ENCODE measurements at places on chromosomes 1 and 21.

GRCh38 chr1:30450818-30451233 lies 272.6 kb downstream of the MATN1 start:
- DNase-seq = no peak

DNA sequence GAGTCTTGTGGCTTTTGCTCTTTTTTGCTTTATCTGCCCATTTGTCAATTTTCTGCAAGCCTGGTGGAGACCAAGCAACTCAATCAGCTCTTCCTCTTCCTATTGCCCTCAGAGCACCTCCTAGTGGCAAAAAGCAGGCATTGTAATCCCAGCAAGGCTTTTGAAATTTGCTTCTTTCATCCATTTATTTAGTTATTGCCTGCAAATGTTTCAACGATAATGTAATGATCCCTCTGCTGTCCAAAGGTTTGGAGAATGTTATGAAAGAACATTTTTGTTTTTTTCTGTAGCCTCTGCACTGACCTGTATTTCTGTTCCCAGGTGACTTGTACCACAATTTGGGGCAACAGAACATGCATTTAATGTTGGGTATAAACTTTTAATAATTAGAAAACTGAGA lies 127.8 kb downstream of the GABPA start:
- DNase-seq = peak; percentile 52

GRCh38 chr1:232328486-232329102 lies 301.3 kb downstream of the SIPA1L2 start:
- no peak for DNase-seq

DNA sequence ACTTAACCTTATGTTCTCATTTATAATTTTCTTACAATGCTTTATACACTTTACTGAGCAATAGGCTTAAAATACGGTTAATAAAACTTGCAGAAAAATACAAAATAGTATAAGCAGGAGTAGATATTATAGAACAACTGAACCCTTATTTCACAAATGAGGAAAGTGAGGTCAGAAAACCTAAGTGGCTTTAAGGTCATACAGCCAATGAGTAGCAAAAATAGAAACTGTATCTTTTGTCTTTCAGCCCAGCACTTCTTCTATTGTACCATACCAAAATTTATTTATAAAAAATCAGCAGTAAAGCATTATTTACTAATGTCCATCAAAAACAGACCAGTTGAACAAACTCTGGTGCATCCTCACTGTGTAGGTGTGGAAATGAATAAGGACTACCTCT lies 11.6 kb downstream of the FBXO42 start:
- no peak for DNase-seq

DNA sequence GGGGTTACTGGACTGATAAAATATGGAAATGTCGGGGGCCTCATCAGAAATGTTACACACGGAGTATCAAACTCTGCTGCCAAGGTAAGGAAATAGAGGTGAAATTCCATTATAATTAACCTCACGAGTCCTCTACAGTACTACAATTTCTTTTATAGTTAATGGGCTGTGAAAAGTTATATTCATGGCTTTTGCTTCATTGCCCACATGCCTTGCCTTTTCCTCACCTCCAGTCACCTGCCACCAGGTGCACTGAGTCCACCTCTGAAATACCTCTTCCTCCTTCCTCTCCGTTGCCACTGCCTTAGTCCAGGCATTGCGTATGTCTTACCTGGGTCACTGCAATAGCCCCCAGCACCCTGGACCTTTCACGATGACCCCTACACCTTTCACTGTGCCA lies 186.9 kb downstream of the VPS13D start:
- DNase-seq = no peak

DNA sequence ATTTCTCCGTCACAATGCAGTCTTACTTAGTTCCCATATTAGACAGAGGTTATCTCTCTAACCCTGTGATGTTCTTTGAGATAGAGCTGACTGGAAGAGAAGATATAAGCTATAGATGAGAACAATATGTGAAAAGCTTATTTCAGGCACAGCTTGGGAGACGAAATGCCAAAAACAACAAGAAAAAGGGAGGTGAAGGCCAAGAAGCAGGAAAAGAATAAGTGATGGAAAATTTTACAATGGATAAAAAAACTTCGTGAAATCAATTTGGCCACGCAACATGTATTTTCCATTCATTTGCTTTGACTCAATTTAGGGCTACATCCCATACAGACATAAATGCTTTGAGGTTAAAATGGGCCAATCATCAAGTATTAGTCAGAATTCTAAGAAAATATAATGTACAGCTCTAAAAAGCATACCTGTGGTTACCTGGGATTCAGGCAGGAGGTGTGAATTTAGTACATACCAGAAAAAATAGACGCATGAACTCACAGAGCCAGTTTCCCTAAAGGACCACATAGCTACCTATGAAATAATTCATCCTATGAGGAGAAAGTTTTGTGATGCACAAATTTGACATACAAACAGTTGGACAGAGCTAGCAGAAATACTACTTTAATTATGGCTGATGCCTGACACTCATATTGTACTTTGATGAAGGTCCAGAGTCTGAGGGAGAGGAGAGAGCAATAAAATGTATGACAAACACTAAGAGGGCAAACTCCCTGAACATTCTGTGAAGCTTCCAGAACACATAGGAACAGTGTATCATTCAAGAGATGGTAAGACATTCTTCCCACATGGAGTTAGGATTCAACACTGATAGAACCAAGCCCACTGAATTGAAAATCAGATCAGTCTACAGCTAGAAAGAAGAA lies 12.1 kb downstream of the RGS1 start:
- no peak for DNase-seq

- DNase-seq = peak; percentile 58
These were observed 804 bp upstream of the IKBKE start for GRCh38 chr1:206469411-206469932.

- no peak for DNase-seq
These were observed 32.0 kb downstream of the PLXNA2 start for GRCh38 chr1:208211921-208212843.

DNA sequence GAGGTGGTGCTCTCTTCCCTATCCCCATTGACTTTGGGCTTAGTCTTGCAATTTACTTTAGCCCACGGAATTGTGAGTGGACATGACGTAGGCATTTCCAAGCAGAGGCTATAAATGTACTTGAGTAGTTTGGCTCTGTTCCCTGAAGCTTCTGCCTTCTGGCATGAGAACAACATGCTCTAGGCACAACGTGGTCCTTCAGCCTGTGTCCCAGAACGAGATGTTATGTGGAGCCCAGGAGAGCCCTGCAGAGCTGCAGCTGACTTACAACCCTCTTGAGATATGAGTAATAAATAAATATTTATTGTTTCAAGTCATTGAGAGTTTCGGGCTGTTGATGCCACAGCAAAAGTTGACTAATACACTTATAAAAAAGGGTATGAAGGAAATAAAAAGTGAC lies 105.2 kb upstream of the HMGB4 start:
- peak; percentile 74 for DNase-seq

- no peak for DNase-seq
These were observed 59.1 kb downstream of the FOXO6 start for GRCh38 chr1:41420351-41420750.

DNA sequence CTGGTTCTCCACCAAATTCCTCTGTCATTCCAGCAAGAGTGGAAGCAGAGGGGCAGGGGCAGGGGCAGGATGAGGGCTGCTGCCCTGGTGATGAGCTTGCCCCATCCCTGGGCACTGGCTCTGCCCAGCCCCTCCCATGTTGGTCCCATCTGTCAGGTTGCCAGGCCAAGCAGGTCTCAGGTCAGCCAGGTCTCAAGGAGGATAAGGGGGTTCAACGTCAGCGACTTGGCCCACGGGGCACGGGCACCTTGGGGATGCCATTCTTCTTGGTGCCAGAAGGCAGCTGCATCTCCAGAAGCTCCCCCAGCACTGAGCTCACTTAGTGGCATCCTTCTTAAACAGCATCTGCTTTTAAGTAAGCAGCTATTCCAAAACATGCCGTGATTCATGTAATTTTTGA lies 133.1 kb downstream of the AJAP1 start:
- no peak for DNase-seq

DNA sequence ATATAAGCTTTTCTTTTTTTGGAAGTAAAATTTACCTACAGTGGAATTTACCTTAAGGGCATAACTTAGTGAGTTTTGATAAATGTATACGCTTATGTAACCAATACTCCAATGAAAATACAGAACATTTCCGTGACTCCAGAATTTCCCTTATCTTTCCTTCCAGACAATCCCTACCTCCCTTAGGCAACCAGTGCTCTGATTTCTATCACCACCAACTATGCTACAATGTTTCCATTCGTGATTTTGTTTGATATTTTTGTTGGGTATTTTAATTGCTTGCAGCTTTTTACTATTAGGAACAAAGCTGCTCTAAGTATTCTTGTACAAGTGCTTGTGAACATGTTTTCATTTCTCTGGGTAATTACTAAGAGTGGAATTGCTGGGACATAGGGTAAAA lies 14.6 kb downstream of the IFT25 start:
- DNase-seq = no peak

DNA sequence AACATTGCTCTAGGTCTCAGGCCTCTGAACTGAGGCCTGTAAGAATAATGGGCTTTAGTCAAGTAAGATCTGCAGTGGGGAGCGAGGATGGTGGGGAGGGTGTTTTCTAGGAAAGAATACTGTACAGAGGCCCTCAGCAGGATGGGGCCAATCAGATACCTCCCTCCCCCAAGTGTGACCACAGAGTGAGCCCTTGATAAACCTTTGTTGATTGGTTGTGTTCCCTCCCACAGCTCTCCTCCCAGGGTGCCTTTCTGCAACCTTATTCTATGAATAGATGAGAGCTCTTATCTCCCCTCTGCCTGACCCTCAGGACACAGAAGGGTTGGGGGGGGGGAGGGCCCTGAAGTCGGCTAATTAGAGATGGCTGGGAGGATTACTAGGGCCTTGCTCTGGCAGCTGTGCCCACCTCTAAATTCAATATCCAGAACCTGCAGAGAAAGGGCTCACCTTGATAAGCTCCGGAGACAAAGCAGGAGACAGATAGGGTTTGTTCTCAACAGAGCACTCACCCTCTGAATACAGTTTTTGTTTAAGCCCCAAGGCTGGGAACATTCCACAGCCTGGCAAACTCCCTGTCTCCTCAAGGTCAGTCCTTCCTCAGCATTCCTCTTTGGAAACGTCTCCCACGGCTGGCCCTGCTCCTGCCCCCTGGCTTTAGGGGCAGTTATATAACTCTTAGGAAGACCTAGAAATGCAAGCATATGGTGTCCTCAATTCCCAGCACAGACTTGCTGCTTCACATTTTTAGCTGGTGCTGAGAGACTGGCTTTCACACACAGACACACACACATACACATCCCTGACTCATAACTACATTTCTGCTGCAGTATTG lies 42.9 kb downstream of the ATP1A1 start:
- DNase-seq = no peak

DNA sequence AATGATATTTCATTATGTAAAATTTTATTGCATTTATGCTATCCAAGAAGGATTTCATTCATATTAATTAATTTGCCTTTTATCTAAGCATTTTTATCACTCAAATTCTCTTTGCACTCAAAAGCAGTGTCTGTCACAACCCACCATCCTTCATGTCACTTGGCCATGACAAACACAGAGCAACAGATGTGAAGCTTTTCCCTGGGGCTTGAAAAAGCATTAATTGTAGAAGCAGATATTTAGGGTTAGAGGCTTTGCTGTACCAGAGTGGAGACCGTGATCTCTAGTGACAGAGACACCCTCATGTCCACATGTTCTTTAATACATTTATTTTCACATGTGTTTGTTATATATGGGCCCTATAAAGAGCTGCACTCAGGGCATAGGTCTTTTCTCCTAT lies 230.5 kb downstream of the SPATA17 start:
- no peak for DNase-seq

GRCh38 chr1:192147696-192148095 lies 10.6 kb upstream of the RGS18 start:
- DNase-seq = no peak

DNA sequence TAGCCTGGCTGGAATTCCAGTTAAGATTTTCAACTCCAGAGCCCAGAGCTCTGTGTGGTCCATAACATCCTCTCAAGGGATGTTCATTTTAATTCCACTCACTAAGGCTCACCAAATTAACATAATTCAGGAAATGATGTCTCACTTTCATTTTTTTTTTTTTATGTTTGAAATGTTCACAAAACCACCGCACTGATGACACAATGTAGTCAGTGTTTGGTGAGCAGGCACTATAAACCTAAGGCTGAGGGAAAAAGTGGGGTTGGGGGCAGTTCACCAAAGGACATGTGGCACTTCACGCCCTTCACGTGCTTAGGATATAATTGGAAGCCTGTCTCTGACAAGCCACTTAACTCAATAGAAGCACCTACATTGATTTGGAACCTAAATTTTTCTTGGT lies 177.3 kb upstream of the CAMK1G start:
- no peak for DNase-seq

GRCh38 chr1:172939475-172939874 lies 111.3 kb downstream of the TNFSF18 start:
- DNase-seq = no peak

GRCh38 chr1:150574260-150575071 lies 4.9 kb downstream of the MCL1 start:
- DNase-seq = peak; percentile 45

- DNase-seq = peak; percentile 82
These were observed 168.2 kb downstream of the RASAL2 start for GRCh38 chr1:178262120-178262500.

- no peak for DNase-seq
These were observed 130.8 kb upstream of the EDN2 start for GRCh38 chr1:41615316-41615715.

DNA sequence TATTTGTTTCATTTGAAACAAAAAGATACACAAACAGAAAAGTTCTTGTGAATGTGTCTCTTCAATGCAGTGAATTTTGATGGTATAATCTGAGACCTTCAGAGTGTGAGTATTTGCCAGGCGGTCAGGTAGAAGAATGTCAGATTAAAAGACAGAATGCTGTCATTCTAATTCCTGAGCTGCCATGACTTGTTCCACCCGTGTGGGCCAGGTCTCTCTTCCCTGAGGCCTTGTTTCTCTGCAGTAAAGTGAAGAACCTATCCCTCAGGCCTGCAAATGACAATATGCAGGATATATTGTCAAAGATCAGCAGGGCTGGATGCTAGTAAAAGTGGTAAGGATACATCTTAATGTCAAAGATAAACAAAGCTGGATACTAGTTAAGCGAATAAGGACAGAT lies 111.4 kb downstream of the ZP4 start:
- no peak for DNase-seq

GRCh38 chr1:148362626-148363438 lies 120.3 kb downstream of the PPIAL4G start:
- peak; percentile 85 for DNase-seq

- no peak for DNase-seq
These were observed 216.1 kb upstream of the GRIK3 start for GRCh38 chr1:37250371-37250770.
